ENCODE measurements at places on chromosomes 7 and 10.

DNA sequence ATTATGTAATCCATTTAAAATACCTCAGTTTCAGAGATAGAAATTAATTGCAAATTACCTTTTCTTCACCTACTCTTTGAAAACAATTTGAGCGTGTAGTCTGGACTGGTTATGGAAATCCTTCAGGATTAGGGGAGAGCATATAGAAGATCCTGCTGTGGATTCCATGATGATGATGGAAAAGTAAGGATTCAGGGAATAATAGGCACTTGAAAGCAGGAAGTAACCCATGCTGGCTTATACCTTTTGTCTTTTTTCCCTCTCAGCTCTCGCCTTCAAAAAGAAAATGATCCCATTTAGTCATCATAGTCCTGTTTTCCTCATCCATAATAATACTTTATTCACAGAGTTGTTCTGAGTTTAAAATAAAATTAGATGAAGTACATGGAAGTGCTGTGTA lies 4.4 kb downstream of the HBP1 start:
- no peak for DNase-seq

DNA sequence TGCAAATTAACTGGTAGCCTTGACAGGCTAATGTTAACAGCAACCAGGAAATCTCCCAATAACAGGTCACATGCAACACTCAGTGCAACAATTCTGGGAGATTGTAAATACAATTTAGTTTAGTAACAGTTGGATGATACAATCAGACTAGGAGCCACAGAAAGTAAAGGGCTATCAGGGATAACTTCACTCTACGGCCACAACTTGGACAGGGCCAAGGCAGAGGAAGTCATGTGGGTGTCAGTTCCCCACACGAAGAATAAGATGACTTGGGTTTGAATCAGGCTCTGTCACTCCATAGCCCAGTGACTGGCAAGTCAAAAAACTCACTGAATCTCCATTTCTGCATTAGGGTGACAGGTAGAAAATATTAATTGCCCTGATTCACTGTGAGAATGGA lies 217.3 kb upstream of the CCDC6 start:
- DNase-seq = no peak

- no peak for DNase-seq
Observed at GRCh38 chr7:17302575-17303142, 4.2 kb downstream of the AHR start.

GRCh38 chr10:11444155-11444530 lies 167.3 kb downstream of the USP6NL start:
- DNase-seq = no peak

DNA sequence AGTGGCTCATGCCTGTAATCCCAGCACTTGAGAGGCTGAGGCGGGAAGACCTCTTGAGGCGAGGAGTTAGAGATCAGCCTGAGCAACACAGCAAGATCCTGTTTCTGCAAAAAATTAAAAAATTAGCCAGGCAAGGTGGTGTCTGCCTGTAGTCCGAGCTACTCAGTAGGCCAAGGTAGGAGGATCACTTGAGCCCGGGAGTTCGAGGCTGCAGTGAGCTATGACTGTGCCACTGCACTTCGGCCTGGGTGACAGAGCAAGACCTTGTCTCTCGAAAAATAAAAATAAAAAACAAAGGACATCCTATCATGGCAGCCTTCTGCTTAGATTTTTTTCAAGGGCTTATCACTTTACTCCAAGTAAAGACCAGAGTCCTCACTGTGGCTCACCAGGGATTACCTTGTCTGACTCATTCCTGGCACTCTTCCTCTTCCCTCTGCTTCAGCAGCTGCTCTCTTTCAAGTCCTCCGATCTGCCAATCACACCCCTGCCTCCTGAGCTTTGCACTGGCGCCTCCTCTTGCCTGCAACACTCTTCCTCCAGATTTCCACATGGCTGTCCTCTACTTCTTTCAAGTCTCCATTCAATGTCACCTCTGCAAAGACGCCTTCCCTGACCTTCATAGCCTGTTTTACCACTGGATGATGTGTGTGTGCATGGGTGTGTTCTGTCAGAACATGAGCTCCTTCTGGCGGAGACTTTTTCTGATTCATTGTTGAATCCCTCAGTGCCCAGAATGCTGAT lies 7.7 kb downstream of the PRTFDC1 start:
- DNase-seq = no peak

DNA sequence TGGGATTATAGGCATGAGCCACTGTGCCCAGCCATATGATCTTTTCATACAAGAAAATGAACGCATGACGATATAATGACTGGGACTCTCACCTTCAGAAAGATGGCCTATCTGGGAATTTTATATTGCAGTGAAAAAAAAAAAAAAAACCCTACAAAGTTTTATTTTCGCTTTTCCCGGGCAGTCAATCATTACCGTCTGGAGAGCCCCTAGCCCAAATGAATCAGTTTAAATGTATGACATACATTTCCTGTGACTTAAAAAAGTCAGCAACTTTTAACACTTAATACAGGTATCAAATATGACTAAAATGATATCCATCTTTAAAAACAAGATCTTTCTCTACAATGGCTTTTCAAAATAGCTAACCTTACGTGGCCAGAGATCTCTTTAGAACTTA lies 48.2 kb upstream of the NMT2 start:
- DNase-seq = no peak

DNA sequence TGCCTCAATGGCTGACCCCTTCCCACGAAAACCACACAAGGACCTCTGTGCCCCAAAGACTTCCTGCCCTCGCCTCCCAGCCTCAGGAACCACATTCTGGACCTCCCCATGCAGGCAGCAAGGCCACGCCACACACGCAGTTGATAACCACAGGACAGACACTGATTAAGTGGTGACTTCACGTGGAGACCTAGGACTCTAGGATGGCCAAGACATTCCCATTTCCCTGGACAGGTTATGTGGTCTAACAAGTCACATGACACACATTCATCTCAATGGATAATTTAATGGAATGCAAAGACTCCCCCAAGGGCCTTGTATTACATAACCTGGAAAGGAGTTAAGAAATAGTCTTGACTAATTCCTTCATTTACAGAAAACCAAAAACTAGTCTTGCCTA lies 110.2 kb downstream of the LARP4B start:
- DNase-seq = no peak

- no peak for DNase-seq
Observed at GRCh38 chr7:52726493-52726892, 308.9 kb upstream of the POM121L12 start.

GRCh38 chr7:30983914-30984247 lies 20.1 kb downstream of the GHRHR start:
- DNase-seq = no peak

- DNase-seq = no peak
Observed at GRCh38 chr7:137324796-137325696, 18.5 kb downstream of the PTN start.

DNA sequence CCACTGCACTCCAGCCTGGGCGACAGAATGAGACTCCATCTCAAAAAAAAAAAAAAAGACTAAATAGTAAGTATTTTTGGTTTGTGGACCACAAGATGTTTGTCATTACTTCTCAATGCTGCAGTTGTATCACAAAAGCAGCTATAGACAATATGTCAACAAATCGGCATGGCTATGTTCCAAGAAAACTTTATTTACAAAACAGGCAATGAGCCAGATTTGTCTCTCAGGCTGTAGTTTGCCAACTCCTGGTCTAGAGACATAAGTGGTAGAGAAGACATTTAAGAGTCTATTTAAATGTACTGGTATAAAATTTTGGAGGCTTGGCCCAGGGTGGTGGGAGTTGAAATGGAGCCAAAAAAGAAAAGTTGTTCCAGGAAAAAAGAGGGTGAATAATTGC lies 185.8 kb downstream of the SORCS1 start:
- no peak for DNase-seq

GRCh38 chr7:20343205-20343604 lies 12.5 kb downstream of the ITGB8 start:
- no peak for DNase-seq

DNA sequence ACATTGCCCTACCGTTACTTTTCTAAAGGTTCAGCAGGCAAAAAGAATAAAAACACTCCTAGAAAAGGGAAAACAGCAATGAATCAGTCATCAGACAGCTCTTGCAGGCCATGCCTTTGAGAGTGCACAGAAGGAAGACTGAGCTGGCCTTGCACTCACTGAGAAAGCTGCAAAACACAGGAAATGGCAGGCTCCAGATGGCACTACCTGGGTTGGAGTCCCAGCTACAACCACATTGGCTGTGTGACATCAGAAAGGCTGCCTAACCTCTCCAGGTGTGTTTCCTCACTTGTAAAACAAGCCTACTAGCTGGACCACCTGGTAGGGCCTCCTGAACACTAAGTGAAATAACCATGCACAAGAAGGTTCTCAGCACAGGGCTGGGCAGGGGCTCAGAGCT lies 113.7 kb downstream of the SFMBT2 start:
- no peak for DNase-seq

GRCh38 chr7:139825666-139826290 lies 3.3 kb upstream of the TBXAS1 start:
- no peak for DNase-seq

- no peak for DNase-seq
Observed at GRCh38 chr7:53794816-53795215, 747.4 kb upstream of the VSTM2A start.

GRCh38 chr10:69800109-69800508 lies 1.6 kb upstream of the COL13A1 start:
- DNase-seq = no peak

DNA sequence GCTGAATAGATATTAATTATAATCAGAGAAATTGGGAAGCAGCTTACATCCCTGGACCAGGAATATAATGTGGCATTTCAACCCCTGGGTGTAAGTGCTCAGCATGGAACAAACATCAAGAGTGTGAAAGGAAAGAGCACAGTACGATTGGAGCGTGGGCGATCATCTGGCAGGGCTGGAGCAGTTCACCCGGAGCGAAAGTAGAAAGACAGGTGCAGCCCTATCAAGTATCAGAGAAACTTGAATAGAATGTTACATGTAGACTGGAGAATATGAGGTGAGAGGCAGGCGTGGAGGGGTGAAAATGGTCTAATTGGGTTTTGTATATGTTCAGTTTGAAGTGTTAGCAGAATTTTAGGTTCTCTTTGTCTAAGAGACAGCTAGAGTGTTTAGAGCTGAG lies 303.0 kb downstream of the MDFIC start:
- DNase-seq = no peak

GRCh38 chr7:74306730-74307469 lies 17.7 kb downstream of the CLIP2 start:
- DNase-seq = no peak

- DNase-seq = peak; percentile 83
Observed at GRCh38 chr7:102425639-102426267, 7.6 kb upstream of the ORAI2 start.

GRCh38 chr7:87226495-87226894 lies 7.0 kb upstream of the TMEM243 start:
- no peak for DNase-seq

DNA sequence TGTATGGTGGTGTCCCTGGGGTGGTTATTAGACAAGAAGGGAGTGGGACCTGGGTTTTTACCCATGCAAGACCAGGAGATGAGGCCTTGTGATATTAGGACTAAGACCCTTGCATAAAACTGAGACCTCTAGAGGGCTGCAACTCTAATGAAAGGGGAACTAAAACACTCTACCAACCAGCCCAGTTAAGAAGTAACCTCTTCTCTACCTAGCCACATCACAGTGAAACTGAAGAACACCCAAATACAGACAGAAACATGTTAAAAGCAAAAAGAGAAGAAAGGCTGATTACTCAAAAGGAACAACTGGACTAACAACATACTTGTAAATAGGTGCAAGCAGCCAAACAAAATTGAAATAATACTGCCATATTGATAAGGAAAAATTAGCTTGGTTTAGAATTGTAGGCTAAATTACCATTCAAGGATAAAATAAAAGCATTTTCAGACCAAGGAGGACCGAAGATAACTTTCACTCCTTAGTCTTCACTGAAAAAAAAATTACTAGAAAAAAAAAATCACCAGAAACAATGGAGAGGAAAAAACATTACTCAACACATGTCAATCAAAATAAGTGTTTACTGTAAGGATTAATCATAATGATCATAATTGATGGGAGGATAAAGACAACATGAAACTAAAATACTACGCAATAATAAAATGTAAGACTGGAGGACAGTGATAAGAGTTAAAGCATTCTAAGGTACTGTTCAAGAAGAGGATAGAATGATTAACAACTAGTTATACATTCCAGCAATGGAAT lies 27.6 kb downstream of the ERLIN1 start:
- DNase-seq = no peak

GRCh38 chr10:20303453-20304152 lies 487.4 kb downstream of the PLXDC2 start:
- no peak for DNase-seq

GRCh38 chr10:61688551-61689308 lies 26.0 kb downstream of the CABCOCO1 start:
- no peak for DNase-seq

DNA sequence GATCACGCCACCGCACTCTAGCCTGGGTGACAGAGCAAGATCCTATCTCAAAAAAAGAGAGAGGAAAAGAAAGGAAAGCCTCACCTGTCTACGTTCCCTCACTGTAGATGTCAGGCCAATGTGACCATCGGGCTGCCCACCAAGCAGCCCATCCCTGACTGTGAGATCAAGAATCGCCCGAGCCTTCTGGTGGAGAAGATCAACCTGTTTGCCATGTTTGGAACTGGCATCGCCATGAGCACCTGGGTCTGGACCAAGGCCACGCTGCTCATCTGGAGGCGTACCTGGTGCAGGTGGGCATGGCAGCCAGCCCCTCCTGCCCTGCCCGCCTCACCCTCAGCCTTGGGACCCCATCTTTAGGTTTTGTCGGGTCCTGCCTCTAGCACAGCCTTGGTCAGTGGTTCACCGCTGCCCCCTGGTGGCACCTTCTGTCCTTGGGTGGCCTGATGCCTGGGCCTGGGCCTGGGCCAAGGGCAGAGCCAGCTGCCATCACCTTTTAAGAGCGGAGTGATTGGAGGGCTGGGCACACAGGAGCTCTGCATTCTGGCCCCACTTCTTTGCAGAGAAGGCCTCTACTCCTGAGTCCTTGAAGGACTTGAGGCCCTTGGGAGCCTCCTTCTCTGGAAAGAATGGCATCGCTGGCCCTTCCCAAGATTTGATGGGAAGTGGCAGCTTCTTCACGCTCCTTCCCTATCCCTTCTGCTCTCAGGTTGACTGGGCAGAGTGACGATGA lies 14.4 kb upstream of the AHCYL2 start:
- DNase-seq = peak; percentile 72

- DNase-seq = no peak
Observed at GRCh38 chr10:123997013-123997412, 96.4 kb downstream of the CHST15 start.

DNA sequence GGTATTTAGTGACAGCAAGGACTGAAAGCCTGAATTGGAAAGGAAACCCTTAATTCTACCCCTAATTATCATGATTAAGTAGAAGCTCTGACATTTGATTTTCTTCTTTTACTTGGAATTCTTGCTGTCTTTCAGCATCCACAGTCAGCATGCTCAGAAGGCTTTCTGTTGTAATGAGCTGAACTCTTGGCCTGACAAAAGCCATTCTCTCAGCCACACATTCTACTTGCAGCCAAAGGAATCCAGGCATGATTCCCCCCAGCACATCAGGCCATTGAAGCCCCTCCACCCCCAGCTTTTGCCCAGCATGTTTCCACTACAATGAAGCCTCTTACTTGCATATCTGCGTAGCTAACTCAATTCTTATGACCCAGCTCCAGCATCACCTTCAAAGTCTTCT lies 94.3 kb upstream of the FRMD4A start:
- no peak for DNase-seq
